Endodermal cell (in vitro differentiated cells): ENCODE measurements at places on chromosomes 12 and 14. TPM values are rescaled to one million over a fixed set of nuclear protein-coding genes. Genes with fewer than 3 reads are reported as not detected.

Gene ST8SIA1
- total RNA-seq = 9.7 and 11.2 TPM in 2 replicates

Gene MSI1
- total RNA-seq = 92.8 to 104 TPM (median 104 TPM) in 3 replicates

Gene GPR132
- total RNA-seq = 1.9 and 3.3 TPM in 2 replicates

Gene CDKL1
- 1.5 TPM in 2 replicates for total RNA-seq

Gene JAG2
- 6.4 to 9.3 TPM (median 7.3 TPM) in 3 replicates for total RNA-seq

Gene TDRD9
- total RNA-seq = not detected in 3 replicates

Gene BDKRB2
- 3.8 and 4.0 TPM in 2 replicates for total RNA-seq

Gene ACTR10
- total RNA-seq = 53.2 and 54.0 TPM in 2 replicates

GRCh38 chr14:61355892-61356325 lies 34.5 kb downstream of the PRKCH start:
- peak; percentile 88 for DNase-seq
- H3K36me3 ChIP-seq = no peaks in the 10 kb centered on the region
- no peak overlapping the region for H3K4me3 ChIP-seq

DNA sequence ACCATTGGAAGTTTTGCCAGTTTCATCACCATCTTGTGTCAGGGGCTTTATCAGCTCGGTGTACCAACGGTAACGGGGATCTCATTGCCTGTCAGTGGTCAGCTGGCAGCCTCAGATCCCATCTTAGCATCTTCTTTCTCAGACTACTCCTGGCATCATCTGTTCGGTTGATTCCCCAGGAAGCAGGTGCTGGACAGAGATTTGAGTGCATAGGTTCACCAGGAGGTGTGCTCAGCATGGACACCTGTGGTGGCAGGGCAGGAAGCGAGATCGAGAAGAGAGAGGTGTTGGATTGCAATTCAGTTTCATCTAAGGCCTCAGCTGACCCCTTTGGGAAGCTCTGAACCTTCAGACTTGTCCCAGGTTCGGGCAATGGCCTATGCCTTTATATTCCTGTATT lies 76.0 kb downstream of the C12orf75 start:
- H3K27me3 ChIP-seq = no peaks in the 10 kb centered on the region
- no peaks in the 10 kb centered on the region for H3K36me3 ChIP-seq
- no peaks in the 10 kb centered on the region for H3K4me1 ChIP-seq
- H3K4me3 ChIP-seq = no peak overlapping the region

DNA sequence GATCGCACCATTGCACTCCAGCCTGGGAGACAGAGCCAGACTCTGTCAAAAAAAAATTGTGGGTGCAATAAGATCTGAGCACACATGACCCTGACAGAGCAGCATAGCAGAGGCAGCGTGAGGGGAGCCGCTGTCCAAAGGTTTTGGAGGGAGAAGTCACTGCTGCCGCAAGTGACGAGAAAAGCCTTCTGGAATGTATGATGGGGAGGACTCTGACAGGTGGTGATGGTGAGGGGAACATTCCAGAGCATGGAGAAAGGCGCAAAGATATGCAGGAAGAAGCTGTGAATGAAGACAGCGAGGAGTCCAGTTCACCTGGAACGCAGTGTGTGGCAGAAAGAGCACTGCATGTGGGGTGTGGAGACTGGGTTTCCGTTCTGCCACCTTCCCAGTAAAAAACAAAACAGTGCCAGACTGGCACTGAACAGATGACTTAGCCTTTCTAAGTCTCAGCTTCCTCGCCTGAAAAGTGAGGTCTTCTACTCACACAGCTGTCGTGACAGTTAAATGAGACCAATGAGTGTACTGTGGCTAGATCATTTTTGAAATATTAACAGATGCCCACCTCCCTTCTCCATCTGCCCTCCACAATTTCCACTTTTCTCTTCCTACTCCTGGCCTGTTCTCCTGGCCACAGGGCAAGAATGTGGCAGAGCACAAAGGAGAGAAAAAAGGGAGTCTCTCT lies 53.4 kb upstream of the PTHLH start:
- no peak overlapping the region for H3K4me3 ChIP-seq
- no peaks in the 10 kb centered on the region for H3K4me1 ChIP-seq
- H3K36me3 ChIP-seq = no peaks in the 10 kb centered on the region
- no peaks in the 10 kb centered on the region for H3K27me3 ChIP-seq
- no peak for DNase-seq

GRCh38 chr12:11758510-11759493 lies 109.3 kb downstream of the ETV6 start:
- H3K4me3 ChIP-seq = no peak overlapping the region
- H3K27ac ChIP-seq = no peak overlapping the region
- peaks cover 24% of the 10 kb centered on the region for H3K4me1 ChIP-seq
- DNase-seq = no peak

DNA sequence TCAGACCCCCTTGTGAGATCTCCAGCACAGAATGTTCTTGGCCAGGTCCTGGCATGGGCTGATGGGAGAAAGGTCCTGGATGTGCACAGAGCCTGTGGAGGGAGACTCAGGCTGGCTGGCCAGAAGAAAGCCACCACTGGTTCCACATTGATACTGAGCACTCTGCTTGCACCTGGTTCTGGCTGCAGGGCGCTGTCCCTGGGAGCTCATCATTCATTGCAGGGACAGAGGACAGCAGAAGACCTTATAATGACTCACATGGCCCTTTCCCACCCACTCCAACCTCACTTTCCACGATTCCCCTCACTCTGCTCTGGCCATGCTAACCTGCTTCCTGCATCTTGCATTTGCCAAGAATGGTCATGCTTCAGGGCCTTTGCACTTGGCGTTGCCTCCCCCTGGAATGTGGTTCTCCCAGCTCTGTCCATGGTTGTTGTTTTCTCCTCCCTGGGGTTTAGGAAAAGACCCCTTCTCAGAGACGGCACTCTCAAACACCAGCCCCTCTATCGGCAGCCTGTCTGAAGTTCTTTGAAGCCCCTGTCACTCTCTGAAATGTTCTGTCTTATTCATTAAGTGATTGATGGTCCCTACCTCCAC lies 10.3 kb downstream of the KRT7 start:
- peaks cover 4% of the 10 kb centered on the region for H3K4me1 ChIP-seq
- no peak overlapping the region for H3K4me3 ChIP-seq

- no peak overlapping the region for H3K27ac ChIP-seq
- no peaks in the 10 kb centered on the region for H3K36me3 ChIP-seq
- DNase-seq = peak; percentile 43
- H3K4me1 ChIP-seq = peaks cover 5% of the 10 kb centered on the region
- H3K27me3 ChIP-seq = peaks cover 59% of the 10 kb centered on the region
These were observed 1.1 kb downstream of the AQP2 start for GRCh38 chr12:49951411-49952240.

GRCh38 chr14:50229681-50230080 lies 1.7 kb downstream of the SOS2 start:
- no peak overlapping the region for H3K27ac ChIP-seq
- peak overlapping the region; percentile 98 for H3K4me3 ChIP-seq
- H3K36me3 ChIP-seq = no peaks in the 10 kb centered on the region
- peaks cover 4% of the 10 kb centered on the region for H3K4me1 ChIP-seq
- no peaks in the 10 kb centered on the region for H3K27me3 ChIP-seq
- no peak for DNase-seq

DNA sequence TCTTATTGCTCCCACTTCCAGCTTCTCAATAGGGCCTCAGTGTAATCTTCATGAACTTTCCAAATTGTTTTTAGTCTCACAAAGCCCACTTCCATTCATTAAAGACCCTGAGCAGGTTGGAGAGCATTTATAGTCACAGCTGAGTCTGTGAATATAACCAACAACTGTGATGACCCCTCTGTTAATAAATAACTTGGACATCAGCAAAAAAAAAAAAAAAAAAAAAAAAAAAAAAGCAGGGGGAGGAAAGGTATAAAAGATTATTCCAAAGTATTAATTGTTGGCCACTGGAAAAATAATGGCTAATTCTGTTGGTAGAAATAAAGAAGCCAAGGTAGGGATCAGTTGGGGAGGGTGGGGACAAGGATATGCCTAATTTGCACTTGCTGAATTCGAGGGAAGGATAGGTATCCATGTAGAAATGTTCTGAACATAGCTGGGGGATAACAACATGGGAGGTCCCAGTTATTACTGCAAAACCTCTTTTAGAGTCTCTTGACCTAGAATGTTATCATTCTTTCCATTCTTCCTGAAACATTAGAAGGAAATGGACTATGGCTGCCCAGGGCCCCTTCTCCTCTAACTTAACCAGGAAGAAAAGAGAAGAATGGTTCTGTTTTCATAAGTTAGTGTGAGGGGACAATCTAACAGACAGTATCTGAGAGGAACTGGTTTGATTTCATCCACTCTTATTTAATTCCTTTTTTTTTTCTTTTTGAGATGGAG lies 56.5 kb downstream of the SAMD4A start:
- H3K4me1 ChIP-seq = peaks cover 5% of the 10 kb centered on the region
- no peak overlapping the region for H3K27ac ChIP-seq

- no peaks in the 10 kb centered on the region for H3K27me3 ChIP-seq
- no peak overlapping the region for H3K27ac ChIP-seq
- H3K4me3 ChIP-seq = no peak overlapping the region
- H3K4me1 ChIP-seq = peaks cover 6% of the 10 kb centered on the region
- peaks cover 34% of the 10 kb centered on the region for H3K36me3 ChIP-seq
These were observed 32.5 kb downstream of the VWF start for GRCh38 chr12:6091786-6092566.

DNA sequence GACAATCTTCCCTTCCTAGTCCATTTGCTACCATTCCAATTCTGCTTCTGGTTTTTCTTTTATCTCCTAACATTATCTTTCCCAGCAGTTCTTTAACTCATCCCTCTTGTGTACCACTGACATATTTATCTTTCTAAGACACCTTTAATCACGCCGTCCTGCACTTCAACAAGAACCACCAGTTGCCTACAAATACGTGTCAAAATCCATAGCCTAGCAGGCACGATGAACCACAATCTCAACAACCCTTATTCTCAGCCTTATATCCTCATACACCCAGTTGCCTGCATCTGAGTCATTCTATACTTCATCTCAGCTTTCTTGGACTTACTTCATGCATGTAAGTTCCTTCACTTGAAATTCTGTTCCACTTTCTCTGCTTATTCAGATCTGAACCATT lies 16.4 kb upstream of the ST8SIA1 start:
- no peak overlapping the region for H3K27ac ChIP-seq
- no peaks in the 10 kb centered on the region for H3K4me1 ChIP-seq
- H3K27me3 ChIP-seq = no peaks in the 10 kb centered on the region
- H3K4me3 ChIP-seq = no peak overlapping the region
- DNase-seq = no peak
- no peaks in the 10 kb centered on the region for H3K36me3 ChIP-seq

DNA sequence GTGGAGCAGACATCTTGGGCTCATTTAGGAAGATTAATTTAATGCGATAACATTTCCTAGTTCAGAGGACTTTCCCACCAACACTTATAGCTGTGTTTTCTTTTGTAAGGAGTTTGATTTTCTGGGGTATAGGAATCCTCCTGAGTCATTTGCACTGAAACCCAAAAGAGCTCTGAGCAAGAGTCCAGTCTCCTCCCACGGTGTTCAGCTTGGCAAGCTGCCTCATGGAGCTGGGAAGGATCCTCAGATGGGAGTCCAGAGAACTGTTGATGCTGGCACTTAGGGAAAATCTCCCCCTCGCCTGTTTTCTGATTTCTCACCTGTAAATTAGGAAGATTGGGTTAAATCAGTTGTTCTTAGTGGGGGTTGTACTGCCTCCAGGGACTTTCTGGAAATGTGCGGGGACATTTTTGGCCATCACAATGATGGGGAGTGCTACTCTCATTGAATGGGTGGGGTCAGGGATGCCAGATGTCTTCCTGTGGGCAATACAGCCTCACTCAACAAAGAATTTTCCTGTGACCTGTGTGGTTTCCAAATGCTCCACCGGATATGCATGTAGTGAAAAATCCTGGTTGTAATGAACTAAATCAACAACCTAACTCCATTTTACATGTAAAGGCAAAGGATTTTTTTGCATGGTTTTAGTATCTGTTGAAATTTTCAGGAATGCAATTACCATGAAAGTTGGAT lies 150.6 kb downstream of the ADCK1 start:
- H3K36me3 ChIP-seq = no peaks in the 10 kb centered on the region
- H3K27ac ChIP-seq = no peak overlapping the region
- H3K27me3 ChIP-seq = no peaks in the 10 kb centered on the region
- DNase-seq = no peak

DNA sequence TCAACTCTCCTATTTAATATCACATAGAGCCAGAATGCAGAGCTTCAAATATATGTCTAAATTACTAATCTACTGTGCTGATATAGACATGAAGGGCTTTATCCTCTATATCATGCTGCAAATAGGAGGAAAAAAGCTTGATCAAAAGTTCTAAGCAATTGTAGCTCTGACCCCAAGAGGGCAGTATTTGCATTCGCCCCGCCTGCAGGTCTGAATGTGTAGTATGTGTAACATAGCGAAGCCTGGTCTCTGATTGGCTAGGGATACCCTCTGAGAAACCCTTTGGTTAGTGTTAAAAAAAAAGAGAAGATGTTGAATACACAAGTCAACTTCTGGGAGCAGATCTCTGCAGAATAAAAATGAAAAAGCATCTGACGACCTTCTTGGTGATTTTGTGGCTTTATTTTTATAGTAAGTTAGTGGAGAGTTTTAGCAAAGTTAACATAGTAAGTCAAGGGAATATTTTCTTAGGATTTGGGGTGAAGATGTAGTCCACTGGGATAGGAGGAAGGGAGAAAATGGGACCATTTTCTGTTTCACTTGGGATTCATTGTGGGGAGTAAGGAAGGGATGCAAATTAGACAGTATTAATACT lies 151.6 kb upstream of the OR4E1 start:
- H3K27me3 ChIP-seq = peaks cover 12% of the 10 kb centered on the region
- no peaks in the 10 kb centered on the region for H3K36me3 ChIP-seq
- no peak overlapping the region for H3K27ac ChIP-seq
- no peak overlapping the region for H3K4me3 ChIP-seq
- peak; percentile 77 for DNase-seq

DNA sequence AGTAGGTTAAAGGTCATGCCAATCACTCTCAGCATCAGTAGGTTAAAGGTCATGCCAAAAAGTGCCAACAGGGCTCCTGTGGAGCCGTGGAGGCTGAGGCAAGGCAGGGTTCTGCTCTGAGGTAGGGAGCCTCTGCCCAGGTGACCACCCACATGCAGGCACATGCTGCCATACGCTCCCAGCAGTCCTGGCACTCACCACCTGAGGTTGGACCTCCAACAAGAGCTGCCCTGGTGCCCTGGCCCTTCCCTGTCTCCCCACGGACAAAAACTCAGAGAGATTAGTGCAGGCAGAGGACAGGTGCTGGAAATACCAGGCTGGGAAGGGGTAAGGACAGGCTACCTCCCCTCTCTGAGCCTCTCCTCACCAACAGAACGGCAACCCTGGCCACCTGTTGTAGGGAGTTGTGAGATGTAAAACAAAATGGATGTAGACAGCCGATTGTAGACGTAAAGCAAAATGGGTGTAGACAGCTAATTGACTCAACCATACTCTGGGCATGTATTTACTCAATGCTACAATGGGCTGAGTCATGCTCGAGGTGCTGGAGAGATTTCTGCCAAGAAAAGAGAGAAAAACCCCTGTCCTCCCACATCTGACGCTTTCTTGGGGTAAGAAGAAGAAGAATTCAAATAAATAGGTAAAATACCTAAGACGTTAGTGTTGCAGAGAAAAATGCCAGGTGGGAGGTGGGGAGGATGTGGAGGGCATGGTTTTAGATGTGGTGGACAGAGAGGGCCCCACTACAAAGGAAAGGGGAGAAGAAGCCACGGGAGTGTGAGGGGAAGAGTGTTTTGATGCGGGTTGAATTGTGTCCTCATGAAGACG lies 32.4 kb downstream of the LTBP2 start:
- H3K27me3 ChIP-seq = no peaks in the 10 kb centered on the region
- H3K4me1 ChIP-seq = no peaks in the 10 kb centered on the region
- H3K4me3 ChIP-seq = no peak overlapping the region
- DNase-seq = no peak
- no peak overlapping the region for H3K27ac ChIP-seq

- H3K27ac ChIP-seq = no peak overlapping the region
- H3K4me1 ChIP-seq = peaks cover 3% of the 10 kb centered on the region
- peaks cover 80% of the 10 kb centered on the region for H3K36me3 ChIP-seq
These were observed 7.5 kb downstream of the UTP20 start for GRCh38 chr12:101287357-101287756.
